ENCODE measurements at places on chromosomes 7 and 10.

DNA sequence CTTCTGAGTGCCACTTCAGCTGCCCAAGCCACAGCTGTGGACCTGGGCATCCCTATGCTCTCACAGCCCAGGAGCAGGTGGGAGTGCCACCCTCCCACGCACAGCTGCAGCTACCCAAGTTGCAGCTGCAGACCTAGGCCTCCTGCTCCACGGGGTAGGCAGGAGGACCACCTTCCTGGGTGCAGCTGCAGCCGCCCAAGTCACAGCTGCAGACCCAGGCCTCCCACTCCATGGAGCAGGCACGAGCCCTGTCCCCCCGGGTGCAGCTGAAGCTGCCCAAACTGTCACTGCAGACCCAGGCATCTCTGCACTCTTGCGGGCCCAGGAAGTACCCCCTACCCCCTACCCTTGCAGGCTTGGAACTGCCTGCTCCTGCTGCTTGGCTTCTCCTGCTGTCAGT is 260.2 kb downstream of the XPNPEP1 start:
- no peak for DNase-seq

- DNase-seq = no peak
Measured at GRCh38 chr10:1149793-1150637, 93.8 kb downstream of the WDR37 start.

DNA sequence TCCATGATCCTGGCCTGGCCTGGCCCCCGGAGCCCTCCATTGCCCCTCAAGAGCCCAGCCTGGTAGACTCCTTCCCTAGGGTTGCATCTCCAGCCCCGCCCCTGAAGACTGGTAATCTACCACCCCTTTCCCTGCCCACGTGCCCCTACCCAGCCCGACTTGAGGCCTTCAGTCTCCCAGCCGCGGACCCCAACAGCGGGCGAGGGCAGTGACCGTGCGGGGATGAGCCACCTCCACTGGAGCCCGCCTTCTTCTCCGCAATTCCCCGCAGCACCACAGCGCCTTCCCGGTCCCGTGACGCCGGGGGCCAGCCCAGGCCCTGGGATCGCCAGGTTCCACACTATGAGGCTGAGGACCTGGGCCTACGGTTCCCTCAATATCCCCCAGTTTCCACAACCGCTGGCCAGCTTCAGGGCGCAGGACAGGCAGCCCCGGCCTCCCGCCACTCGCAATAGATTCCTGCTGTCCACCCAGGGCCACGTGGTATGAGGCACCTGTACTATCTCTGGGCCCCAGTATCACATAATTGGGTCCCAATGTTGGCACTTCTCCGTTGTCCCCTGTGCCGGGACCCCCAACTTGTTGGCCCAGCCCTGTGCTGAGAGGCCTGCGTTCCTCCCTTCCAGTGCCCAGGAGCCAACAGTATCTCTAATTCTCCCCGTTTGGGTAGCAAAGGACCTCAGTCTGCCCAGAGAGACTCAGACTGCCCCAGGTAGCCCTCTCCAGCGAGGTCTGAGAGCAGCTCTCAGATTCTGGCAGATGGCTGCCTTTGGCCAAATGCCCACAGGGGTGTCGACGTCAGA is 1.1 kb upstream of the GPRIN2 start:
- no peak for DNase-seq

- no peak for DNase-seq
Measured at GRCh38 chr10:11387044-11387443, 224.4 kb downstream of the USP6NL start.

DNA sequence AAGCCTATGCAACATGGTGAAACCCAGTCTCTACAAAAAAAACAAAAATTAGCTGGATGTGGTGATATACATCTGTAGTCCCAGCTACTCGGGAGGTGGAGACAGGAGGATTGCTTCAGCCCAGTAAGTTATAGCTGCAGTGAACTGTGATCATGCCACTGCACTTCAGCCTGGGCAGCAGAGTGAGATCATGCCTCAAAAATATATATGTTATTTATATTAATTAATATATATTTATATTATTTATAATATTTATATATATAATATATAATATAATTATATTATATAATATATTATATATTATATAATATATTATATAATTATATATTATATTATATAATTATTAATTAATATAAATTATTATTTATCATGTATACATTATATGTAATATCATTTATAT is 1158.4 kb upstream of the AUTS2 start:
- no peak for DNase-seq

GRCh38 chr7:34751725-34752643 is 94.0 kb downstream of the NPSR1 start:
- no peak for DNase-seq

GRCh38 chr10:128630787-128631252 is 504.6 kb upstream of the MKI67 start:
- DNase-seq = no peak

- no peak for DNase-seq
Measured at GRCh38 chr7:50664461-50664922, 99.3 kb upstream of the DDC start.

DNA sequence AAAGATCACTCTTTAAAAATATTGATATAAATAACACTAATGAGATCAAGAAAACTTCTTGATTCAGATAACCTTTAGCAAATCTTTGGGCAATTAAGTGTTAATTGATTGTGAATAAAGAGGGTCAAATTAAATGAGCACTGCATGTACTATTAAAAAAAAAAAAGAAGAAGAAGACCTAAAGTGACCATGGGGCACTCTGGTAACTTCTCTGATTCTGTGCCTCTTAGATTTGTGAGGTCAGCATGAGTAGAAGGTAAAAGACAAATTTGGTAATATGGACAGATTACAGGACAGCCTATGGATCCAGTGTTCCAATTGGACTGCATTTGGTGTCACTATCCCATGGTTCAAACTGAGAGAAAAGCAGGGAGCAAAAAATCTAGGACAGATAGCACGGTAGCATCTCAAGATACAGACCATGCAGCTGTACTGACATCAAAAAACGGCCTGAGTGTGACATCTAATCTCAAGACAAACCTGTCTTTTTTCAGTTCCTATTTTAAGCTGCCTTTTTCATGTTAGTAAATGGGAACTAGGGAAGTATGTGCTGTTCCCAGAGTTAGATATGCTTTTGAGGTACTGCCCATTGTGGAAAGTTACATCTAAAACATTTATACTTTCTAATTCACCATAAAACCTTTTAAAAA is 128.0 kb downstream of the KCND2 start:
- DNase-seq = no peak

GRCh38 chr7:130872756-130873448 is 138.9 kb upstream of the KLF14 start:
- DNase-seq = no peak

DNA sequence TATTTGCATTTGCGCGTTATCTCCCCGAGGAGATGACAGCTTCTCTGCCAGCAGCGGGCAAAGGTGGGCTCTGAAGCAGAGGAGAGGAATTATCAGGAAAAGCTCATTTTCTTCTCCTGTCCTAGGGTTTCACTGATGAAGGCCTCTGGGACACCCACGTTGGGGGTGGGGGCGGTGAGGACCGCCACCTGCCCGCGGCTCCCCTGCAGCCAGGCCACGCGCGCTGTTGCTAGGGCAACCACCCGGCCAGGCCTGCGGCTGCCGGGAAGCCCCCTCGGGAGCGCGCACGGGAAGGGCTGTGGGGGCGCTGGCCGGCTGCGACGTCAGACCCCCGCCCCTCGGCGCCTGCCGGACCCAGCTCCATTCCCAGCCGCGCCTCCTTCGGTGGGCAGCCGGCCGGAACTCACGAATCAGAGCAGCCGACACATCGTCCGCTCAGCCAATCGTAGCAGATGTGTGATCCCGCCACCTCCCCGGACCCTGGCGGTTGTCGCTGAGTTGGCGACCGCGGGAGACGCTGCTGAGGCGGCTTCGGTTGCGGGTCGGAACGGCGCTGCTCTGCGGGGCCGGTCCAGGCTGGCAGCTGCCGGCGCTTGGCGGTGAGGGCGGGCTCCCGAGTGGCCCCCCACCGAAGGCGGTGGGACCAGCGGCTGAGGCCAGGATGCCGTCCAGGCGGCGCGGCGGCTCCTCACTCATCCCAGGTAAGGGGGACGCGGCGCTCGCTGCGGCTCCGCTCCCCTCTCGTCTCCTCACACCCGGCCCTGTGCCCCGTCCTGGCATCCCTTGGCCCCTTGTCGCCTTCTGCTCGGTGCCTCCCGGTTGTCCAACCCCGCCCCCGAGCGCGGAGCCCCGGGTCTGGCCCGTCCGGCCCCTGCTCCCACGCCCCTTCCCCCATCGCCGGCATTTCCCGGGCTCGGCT is at the start of gene TPST1:
TSS of gene TPST1 (plus strand) at position 513 of the 919 bp plus-strand sequence. CDS start 35,092 bp downstream, outside the sequence.
- peak; percentile 79 for DNase-seq

DNA sequence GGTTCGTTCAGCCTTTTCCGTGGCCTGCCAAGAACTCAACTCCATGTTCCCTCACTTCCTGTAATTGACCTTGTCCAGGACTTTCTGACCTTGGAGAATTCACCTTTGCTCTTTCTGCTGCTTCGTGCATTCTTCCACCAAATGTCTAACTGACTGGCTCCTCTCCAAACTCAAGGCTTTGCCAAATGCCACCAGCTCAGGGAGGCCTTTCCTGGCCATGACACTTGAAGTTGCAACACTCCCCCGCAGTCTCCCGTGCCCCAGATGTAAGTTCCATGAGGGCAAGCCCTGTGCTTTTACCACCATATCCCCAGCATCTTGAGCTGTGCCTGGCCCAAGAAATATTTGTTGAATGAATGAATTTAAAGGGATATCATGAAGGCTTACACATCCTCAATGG is 238.4 kb downstream of the ARHGAP21 start:
- DNase-seq = no peak

GRCh38 chr10:62133618-62134017 is 135.0 kb downstream of the RTKN2 start:
- no peak for DNase-seq

- DNase-seq = no peak
Measured at GRCh38 chr7:20444030-20444800, 113.5 kb downstream of the ITGB8 start.

DNA sequence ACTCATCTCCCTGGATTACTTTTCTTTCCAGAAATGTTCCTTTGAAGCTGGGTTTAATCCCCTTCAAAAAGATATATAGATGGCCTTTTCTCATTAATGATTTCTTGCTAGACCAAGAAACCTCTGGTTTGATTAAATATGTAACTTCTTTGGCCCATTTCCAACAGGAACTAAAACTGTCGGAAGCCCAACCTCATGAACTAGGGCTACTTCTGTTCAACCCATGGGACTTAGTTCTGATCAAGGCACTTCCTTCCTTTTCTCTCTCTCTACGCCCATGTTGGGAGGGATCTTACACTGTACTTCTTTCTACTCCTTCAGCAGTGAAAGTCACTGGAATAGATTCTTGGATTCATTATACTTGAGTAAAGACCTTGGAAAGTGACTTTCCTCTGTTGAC is 83.6 kb downstream of the TMEM106B start:
- DNase-seq = no peak

DNA sequence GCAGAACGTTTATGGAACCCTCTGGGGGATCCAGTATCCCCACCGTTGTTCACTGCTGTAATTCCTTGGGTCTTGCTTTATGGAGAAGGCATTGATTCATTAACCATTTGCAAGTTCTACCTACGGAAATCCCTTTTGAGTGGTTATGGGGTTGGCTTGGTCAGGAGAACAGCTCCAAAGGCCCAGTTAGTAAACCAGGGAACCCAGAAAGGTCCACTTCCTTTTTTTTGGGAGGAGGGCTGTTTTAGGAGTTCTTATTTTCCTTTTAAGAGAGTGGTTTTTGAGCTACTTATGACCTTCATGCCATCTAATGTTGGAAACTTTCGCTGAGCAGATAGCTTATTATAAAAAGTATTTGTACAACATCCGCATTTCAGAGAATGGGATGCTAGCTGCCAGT is 1.3 kb downstream of the POR start:
- no peak for DNase-seq

DNA sequence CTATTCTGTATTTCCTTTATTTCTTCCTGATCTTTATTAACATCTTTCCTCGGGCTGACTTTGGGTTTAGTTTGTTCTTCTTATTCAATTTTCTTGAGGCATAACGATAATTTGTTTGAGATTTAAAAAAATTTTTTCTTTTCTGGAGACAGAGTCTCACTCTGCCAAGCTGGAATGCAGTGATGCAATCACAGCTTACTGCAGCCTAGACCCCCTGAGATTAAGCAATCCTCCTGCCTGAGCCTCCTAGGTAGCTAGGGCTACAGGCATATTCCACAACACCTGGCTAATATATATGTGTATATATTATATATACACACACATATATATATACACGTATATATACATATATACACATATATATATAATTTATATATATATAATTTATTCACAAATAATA is 540.2 kb downstream of the NXPH1 start:
- no peak for DNase-seq

DNA sequence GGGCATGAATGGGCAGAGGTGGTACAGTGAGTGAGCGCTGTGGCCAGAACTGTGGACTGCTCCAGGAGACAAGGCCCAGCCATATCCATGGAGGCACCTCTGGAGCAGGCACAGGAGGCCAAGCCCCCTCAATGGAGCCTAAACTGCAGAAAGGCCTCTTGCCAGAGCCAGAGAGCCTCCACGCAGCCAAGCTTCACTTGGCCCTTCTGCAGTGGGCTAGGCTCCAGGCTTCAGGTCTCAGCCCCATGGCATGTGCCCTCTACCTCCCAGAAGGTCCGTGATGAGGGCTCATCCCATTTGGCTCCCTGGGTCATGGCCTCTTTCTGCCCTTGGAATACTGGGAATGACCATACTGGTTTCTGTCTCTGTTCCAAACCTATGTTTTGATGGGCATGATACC is 8.9 kb downstream of the PDE1C start:
- no peak for DNase-seq

DNA sequence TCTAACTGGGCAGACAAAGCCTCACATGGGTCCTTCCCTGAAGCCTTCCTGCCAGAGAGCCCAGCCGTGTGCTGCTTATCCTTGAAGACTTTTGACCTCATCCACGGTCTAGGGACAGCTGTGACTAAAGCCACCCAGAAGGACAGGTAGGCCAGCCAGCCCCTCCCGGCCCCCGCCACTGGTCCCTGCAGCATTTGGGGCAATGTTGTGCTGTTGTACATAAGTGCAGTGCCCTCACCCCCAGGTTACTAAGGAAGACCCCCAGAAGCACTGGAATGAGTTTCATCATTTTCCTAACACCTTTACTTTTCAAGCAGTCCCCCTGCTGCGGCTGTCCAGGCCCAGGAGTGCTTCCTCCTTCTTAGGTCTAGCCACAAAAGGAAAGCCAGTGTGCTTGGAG is 43.0 kb downstream of the TMEM209 start:
- DNase-seq = no peak

- DNase-seq = no peak
Measured at GRCh38 chr7:45893996-45894664, 5.8 kb downstream of the IGFBP1 start.

DNA sequence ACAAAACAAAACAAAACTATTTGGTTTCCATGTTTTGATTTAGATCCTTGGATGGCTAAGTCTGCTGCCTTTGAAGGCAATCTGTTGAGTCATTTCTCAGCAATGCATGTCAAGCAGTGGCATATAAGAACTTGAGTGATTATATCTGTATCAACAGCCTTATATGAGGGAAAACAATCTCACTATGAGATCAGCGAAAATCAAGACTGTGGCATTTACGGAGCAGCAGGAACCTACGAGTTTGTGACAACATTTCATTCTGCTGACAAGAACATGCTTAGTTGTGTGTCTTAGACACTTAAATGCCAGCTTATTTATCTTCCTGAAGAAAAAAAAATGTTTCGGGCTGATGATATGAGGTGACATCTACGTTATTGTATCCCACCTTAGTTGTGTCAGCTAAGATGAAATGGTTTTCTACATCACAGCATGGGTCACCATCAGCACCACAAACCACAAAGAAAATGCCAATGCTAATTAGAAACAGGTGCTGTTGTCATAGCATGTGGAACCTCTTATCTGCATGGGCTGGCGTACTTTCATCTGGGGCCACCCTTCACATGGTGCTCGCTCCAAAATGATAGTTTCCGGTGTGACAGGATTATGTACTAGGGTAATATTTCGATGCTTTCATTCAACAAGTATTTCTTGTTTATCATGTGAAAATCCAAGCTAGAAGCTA is 1085.5 kb downstream of the SORCS1 start:
- no peak for DNase-seq

Data from stimulated activated CD4-positive, alpha-beta T cell treated with anti-CD3 and anti-CD28 coated beads, Interleukin-4, amount 100 ng/mL, for 1 hour (primary cell).